ENCODE measurements at places on chromosomes 5 and 9. TPM values are rescaled to one million over a fixed set of nuclear protein-coding genes. Genes with fewer than 3 reads are reported as not detected.

TLX3 gene
- not detected for total RNA-seq

DCAF12 gene
- 31.1 TPM for total RNA-seq

CD74 gene
- 32.2 TPM for total RNA-seq

CCIN gene
- 0.17 TPM for total RNA-seq

SLCO4C1 gene
- 1.7 TPM for total RNA-seq

F2RL1 gene
- 40.7 TPM for total RNA-seq

RXRA gene
- total RNA-seq: 23.2 TPM

FBLL1 gene
- 4.0 TPM for total RNA-seq

PLPP7 gene
- total RNA-seq: 8.2 TPM

LRRC70 gene
- total RNA-seq: 1.7 TPM

PCDHA10 gene
- total RNA-seq: 0.11 TPM

ALDOB gene
- total RNA-seq: not detected

ADAMTS12 gene
- 3.0 TPM for total RNA-seq

Measured in H7 (cell line).